ENCODE measurements at places on chromosomes 12 and 14. TPM values are rescaled to one million over a fixed set of nuclear protein-coding genes. Genes with fewer than 3 reads are reported as not detected.
A peak's percentile ranks its signal among the peaks of the same experiment; 100 is the strongest.

DNA sequence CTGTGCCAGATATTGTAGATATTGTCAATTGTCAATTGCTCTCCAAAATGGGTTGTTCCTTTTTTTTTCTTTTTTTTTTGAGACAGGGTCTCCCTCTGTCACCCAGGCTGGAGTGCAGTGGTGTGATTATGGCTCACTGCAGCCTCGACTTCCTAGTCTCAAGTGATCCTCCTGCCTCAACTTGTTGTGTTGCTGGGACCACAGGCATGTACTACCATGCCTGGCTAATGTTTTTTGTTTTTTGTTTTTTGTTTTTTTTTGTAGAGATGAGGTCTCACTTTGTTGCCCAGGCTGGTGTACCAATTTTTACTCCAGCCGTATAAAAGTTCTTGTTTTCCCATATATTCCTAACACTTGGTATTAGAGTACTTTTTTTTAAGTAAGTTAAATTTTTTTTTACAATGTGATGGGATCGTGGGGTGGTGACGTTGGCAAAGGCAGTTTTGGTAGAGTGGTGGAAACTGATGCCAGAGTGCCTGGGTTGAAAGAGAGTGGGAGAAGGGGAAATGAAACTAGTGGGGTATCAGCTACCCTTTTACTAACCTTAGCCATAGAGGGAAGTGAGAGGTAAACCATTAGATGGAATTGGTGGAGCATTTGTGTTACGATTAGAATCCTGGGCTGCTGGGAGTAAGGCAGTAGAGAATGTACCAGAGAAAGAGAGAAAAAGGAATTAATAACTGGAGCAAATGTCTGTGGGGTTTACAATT, 33.0 kb upstream of the CFAP54 start:
- no peak for DNase-seq

GRCh38 chr14:80269353-80269925, 58.1 kb upstream of the DIO2 start:
- DNase-seq = no peak

DNA sequence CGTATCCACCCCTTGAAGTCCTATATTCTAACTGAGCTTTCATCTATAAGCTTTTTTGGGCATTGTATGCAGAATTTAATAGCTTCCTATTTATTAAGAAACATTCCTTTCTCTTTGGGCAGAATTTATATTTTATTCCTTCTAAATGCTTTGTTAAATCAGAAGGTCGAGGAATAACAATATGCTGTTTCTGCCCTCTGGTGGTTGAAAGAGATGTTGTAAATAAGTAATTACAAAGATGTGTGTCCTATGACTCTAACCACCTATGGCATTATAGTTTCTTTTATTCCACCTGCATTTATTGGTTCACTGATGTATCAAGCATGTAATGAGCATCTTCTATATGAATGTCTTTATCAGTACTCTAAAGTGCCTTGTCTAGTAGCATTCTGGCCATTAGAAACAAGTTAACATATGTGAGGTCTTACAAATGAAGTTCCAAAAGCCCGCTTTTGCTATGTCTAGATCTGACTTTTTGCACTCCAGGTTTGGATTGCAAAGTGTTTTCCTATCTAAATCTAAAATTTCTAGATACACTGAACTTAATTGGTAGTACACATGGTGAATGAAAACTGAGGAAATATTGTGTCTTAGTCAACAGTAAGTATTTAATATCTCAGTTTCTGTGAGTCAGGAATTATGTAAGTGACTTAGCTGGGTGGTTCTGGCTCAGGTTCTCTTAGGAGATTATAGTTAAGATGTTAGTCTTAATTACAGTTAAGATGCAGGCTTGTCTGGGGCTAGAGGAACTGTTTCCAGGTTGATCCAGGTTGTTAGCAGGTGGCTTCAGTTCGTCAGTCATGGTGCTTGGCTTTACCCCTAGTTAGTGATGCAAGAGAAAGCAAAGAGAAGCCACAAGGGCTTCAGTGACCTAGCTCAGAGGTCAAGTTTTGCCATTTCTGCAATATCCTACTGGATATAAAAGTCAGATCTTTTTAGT, 57.5 kb downstream of the PLEKHA5 start:
- DNase-seq = no peak

- DNase-seq = no peak
Observed at GRCh38 chr12:114817571-114818425, 133.8 kb upstream of the TBX3 start.

ADGRD1 gene
- 16.8 TPM for polyA plus RNA-seq

DPY19L2 gene
- 171 TPM for polyA plus RNA-seq

GRCh38 chr14:36056845-36057244, 119.7 kb downstream of the PTCSC3 start:
- DNase-seq = no peak

TSPAN19 gene
- polyA plus RNA-seq = 0.80 TPM

DNA sequence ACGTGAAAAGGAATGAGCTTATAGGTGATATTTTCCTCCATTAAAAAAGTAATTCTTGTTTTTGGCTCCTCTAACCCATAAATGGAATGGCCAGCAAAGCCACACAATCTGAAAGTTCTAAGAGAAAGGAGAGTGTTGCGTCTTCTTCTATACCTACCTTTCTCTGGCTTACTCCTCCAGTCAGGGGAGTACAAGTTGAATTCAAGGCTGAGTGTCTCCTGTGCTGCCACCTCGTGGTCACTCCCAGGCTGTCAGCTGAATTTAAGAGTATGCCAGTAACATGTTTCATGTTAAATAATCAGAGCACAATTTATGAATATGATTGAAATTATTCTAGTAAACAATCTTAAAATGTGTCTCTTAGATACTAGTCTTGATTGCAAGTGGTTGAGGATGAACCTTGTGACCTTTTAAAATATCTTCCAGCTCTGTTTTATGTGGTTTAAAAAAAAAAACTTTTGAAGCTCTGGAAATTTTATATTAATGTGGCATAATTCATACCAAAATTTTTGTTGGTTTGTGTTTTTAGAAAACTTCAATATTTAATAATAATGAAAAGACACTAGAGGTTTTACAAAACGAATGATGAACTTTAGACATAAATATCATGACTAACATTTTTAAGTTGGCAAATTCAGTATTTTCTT, 31.7 kb downstream of the PTHLH start:
- DNase-seq = peak; percentile 61

DNA sequence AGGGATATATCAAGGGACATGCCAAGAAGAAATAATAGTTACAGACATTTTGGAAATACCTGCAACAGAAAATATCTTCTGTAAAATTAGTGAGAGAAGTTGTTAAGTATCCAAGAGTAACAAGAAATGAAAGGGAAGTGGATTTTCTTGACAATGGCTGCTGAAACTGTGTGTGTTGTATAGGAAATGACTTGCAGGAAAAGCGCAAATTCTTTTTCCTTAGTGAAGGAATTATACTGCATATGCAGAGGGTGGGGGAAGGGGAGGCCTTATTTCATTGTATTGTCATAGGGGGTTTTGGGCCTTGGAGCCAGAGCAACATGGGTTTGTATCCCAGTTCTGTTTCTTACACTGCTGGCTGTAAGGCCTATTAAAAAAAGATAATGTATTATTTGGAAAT, 84.4 kb upstream of the DDHD1 start:
- no peak for DNase-seq

GRCh38 chr14:69484444-69485314, at the start of gene PLEKHD1:
TSS of gene PLEKHD1 (plus strand) at chr14:69484728. CDS start at chr14:69484966, 238 bp downstream.
- no peak for DNase-seq

- no peak for DNase-seq
Observed at GRCh38 chr14:97730706-97731105, 933.5 kb downstream of the VRK1 start.

GRCh38 chr12:121576851-121577391, 3.9 kb downstream of the KDM2B start:
- DNase-seq = no peak

DNA sequence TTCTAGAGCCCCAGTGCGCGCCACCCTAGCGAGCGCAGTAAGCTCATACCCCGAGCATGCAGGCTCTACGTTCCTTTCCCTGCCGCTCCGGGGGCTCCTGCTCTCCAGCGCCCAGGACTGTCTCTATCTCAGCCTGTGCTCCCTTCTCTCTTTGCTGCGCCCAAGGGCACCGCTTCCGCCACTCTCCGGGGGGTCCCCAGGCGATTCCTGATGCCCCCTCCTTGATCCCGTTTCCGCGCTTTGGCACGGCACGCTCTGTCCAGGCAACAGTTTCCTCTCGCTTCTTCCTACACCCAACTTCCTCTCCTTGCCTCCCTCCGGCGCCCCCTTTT, 791 bp downstream of the TMEM233 start:
- no peak for DNase-seq

DNA sequence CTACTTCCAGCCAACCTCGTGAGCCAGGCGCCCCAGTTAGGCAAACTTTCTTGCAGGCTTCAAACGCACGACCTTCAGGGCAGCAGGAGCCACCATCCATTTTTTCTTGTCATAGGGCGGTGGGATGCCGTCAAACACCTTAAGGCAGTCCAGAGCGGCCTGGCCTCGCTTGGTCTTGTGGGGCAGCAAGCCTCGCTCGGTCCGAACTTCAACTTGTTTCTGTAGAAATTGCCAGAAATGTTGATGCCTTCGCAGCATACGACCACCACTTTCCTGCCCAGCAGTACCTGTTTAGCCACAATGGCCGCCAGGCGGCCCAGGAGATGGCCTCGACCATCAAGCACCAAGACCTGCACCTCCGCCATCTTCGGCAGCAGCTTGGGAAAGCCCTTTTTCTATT, 474.7 kb downstream of the MDGA2 start:
- DNase-seq = no peak

GALNT6 gene
- polyA plus RNA-seq = 0.57 TPM

DNA sequence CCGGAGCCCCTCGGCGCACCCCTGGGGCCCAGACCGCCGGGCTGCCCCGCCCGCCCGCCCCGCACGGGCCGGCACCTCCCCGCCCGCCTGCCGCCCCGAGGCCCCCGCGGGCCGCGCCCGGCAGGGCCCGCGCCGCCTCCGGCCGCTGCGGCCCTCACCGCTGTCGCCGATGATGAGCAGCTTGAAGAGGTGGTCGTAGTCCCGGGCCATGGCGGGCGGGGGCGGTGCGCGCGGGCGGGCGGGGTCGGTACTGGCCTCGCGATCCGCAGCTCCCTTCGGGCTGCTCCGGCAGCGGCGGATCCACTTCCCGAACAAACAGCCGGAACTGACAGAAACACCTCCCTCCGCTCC, at the start of gene RAB35:
TSS of gene RAB35 (minus strand) at position 313 of the 351 bp plus-strand sequence. CDS start at position 210, 103 bp downstream.
- DNase-seq = no peak

DNA sequence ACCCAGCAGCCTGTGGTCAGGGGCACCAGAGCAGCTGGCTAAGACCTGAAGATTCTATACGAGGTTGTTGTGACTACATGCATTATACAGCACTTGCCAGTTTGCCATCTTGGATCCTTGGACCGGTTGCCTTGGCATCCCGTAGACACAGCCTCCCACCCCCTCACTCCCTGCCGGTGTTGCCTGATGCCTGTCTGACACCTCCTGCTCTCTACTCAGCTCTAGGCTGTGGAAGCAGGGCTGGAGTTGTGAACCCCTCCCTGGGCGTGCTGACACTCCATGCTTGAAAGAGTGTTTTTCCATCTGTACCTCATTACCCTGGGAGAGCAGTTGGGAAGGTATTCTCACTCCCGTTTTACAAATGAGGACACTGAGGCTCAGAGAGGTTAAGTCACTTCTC, 2.5 kb downstream of the CHGA start:
- DNase-seq = no peak

- no peak for DNase-seq
Observed at GRCh38 chr12:15520083-15520482, 197.8 kb downstream of the PTPRO start.

- no peak for DNase-seq
Observed at GRCh38 chr12:69508091-69508490, 37.9 kb downstream of the FRS2 start.

GRCh38 chr14:87349921-87350320, 643.1 kb downstream of the GALC start:
- no peak for DNase-seq

FAM90A1 gene
- not detected for polyA plus RNA-seq

DBX2 gene
- polyA plus RNA-seq = not detected

- no peak for DNase-seq
Observed at GRCh38 chr12:2682296-2683251, 112.2 kb upstream of the FKBP4 start.

GRCh38 chr12:10362325-10362724, 27.5 kb downstream of the KLRK1 start:
- DNase-seq = no peak

GRCh38 chr14:97638864-97639263, 841.7 kb downstream of the VRK1 start:
- no peak for DNase-seq

ACSM4 gene
- polyA plus RNA-seq = not detected

DNA sequence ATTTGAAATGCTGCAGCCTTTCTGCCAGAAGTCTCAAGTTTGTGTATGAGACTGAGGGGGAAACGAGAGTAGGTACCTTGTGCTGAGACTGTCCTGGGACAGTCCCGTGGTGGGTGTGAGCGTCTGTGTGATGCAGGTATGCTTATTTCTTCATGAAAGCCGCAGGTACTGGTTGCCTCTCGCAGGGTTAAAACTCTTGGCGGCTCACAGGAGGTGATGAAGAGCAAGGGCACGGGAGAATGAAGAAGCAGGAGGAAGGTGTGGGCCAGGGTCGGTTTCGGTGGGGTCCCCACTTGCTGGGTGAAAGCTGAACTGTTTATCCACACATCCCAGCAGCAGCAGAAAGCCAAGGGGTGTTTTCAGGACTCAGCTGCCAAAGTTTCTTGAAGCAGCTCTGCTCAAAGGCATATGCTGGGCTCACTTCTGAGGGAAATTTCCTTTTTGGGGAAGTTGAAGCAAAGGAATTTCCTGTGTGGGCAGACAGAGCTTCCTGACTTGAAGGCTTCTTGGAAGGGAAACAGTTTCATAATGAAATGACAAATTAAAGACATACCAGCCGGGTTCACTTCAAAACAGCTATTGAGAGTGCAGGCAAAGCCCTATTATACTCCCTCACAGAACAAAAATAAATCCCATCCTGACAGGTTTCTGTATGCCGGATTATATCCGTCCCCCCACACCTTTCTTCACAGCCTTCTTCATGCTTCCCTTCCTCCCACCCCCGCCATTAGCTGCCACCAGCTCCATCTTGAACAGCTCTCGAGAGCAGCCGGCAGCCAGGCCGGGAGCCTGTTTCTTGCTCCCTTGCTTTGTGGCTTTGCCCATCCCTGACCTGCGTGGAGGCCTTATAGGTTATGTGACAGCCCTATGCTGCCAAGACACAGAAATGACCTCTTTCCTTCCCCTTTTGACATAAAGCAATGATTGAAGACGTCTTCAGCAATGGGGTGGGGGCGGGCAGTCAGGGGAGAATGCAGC, 116.6 kb downstream of the ETV6 start:
- peak; percentile 67 for DNase-seq
